ENCODE measurements at places on chromosomes 4 and X.

GRCh38 chr4:181966104-181966551 lies 277.1 kb upstream of the TENM3 start:
- DNase-seq = no peak

GRCh38 chr4:100314057-100314456 lies 123.8 kb upstream of the DDIT4L start:
- DNase-seq = no peak

- DNase-seq = no peak
These were observed 40.2 kb upstream of the NDNF start for GRCh38 chr4:121112530-121112929.

GRCh38 chrX:138917781-138918180 lies 206.3 kb upstream of the FGF13 start:
- no peak for DNase-seq

GRCh38 chr4:42609051-42609450 lies 47.9 kb downstream of the ATP8A1 start:
- no peak for DNase-seq

DNA sequence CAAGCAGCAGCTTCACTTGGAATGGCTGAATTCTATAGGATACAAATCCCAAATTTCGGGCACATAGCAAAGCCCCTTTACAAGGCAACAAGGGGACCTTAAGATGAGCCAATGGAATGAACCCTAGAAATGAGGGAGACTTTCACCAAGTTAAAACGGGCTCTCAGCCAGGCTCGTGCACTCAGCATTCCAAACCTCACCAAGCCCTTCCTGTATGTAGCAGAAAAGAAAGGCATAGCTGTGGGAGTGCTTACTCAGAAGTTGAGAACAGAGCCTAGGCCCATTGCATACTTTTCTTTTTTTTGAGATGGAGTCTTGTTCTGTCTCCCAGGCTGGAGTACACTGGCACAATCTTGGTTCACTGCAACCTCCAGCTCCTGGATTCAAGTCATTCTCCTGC lies 10.8 kb upstream of the HERC5 start:
- no peak for DNase-seq

GRCh38 chr4:43223820-43224219 lies 331.3 kb downstream of the GRXCR1 start:
- no peak for DNase-seq

All from NCI-H524 treated with DMSO at 0.1 percent for 48 hours (cell line).